Suprapubic skin (tissue), 4 donors: ENCODE measurements at places on chromosomes 5 and 9.

DNA sequence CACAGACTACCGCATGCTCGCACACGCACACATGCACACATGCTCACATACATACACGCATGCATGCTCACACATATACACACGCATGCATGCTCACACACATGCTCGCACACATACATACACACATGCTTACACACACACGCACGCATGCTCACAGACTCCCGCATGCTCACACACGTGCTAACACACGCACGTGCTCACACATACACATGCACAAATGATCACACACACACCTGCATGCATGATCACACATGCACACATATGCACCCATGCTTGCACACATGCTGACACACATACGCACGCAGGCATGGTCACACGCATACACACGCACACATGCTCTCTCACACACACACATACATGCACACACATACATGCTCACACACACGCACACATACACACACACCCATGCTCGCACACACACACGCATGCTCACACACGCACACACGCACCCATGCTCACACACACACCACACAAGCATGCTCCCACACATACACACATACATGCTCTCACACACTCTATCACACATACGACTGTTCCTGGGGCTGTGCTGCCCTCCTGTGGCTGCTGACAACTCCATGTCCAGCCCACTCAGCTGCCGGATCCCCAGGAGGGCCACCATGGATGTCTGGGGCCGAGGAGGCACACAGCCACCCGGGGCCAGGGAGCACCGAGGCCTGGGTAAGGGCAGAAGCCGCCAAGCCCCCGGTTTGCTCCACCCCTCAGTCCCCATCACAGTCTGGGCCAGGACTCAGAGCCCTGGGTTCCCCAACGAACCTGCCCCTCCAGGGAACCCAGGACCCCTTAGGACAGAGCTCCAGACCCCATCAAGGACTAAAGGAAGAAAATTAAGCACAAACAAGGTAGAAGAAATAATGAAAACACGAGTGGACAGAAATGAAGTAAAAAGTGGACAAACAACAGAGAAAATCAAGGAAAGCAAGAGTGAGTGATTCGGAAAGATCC, 31.4 kb upstream of the EGFL7 start:
- DNase-seq = no peak

DNA sequence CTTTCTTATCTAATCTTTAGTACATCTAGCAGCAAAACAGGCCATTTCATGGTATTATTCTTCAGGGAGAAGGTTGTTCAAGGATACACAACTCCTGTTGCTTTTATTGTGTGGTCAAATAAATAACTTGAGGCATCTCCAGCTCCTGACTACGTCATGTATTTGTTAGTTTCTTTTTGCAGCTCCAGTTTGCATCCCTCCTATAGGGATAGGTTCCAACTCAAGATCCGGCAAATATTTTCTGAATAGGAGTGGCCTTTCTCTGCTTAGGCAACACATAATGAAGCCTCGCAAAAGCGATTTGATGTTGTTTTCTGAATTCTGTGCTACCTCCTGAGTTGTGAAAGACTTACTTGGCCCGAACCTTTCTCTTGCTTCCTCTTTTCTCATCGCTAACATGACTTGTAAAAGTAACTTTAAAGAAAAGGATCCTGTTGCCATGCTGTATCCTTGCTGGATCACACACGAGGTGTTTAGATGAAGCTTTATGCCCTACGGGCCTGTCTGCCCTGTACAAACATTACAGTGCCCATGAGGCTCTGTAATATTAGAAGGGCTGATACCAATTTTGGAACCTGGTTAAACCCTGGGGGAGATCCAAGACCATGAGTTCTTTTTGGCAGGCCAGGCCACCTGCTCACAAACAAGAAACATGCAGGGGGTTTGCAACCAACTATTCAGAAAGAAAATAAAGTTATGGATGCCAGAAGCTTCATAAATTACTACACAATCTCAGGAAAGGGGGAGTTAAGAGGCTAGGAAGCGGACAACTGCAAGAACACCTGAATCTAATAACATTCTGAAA, 149.8 kb upstream of the FGF10 start:
- DNase-seq = no peak

DNA sequence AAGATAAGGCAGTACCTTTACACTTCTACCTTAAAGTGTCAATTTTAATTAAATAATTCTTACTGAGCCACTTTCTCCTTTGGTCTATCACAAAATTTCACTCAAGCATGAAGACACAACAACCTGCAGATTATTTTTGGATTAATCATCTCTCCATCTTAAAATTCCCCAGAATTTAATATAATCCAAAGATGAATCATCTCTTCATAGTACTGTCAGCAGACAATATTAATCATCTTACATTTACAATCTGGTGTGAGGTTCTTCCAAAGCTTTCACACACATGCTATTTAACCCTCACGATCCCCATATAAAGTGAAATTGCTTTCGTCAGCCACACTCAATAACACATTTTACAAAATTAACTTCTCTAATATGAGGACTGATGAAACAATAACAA, 43.0 kb downstream of the LHFPL2 start:
- no peak for DNase-seq

DNA sequence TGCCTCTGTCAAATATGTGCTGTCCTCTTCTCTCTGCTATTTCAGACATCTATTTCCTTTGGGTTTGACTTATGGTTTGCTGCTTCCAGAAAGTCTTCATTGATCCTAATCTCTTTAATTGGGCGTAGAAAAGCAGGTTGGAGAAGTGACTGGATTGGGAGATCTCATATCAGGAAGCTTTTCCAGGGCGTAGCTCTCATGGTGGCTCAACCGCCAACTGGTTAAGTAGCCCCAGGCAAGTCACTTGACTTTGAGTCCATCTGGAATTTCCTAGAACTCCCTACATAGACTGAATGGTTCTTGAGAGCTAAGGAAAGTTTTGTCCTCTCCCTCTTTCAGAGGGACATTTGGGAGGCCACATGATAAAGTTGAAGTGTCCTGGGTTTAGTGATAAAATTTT, 192.3 kb upstream of the GLRA1 start:
- no peak for DNase-seq

DNA sequence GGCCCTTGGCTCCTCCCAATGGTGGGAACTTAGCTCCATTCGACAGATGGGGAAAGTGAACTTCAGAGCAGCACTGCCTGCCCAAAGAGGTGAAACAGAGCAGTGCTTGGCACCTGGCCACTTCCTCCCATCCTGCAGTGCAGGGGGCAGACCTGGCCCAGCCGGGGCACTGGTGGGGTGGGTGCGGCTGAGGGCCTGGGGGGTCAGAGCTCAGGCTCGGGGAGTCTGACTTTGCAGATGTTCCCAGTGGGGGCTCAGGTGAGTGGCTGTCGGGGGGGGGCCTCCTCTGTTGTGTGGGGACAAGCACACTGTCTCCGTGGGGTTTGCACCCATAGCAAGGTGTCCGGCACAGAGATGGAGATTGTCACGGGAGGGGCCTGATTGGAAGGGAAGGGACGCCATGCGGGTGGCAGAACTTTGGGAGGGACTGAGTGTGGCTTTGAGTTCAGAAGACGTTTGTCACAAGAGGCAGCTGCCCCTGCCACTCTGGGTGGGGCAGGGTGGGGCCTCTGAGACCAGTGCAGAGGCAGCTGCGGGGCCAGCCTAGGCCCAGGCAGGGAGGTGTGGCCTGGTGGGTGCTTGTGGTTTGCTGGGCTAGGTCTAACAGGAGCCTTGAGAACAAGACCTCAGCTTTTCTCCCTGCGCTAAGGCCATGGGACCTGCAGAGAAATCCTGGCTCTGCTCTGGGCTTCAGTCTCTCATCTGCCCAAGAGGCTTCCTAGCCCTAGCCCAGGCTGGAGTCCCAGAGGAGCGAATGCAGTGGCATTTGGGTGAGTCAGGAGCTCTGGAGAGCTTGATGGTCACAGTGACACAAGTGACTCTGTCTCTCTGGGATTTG, 2.5 kb downstream of the MYMK start:
- no peak for DNase-seq

DNA sequence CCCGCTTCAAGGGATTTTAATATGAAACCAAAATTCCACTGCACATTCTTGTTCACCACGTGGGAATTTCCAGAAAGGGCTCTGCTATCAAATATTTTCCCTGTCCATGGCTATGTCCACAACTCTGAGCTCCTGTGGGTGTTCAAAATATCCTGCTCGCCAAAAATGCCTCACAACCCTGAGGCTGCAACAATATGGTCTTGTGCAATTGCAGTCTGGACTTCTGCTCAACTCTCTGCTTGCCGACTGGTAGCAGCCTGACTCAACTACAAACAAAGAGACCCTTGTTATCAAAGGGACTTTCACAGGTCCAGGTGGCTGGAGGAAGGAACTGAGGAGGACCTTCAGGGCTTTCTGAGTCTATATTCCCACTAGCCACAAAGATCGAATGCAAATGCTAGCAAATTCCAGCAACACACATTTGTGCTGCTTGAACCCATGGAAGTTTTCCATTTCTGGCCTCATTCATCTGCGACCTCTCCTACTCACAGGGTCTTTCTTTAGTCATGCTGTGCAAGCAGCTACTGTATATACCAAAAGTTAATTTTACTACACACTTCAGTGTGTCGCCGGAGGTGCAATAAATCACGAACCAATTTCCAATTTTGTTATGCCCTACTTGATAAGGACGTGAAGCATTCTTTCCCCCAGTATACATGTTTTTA, 169.2 kb upstream of the SLC30A5 start:
- DNase-seq = no peak

GRCh38 chr5:1507457-1507856, 16.3 kb downstream of the LPCAT1 start:
- peak; percentile 72 for DNase-seq

- no peak for DNase-seq
These were observed 12.1 kb downstream of the RGS14 start for GRCh38 chr5:177369645-177370440.
